Stromal cell of bone marrow (primary cell): ENCODE measurements at places on chromosomes 16 and 17.

GRCh38 chr16:85522842-85523601 lies 90.1 kb upstream of the GSE1 start:
- no peak for DNase-seq

- DNase-seq = no peak
These were observed 414.3 kb downstream of the MAF start for GRCh38 chr16:79186196-79186595.

DNA sequence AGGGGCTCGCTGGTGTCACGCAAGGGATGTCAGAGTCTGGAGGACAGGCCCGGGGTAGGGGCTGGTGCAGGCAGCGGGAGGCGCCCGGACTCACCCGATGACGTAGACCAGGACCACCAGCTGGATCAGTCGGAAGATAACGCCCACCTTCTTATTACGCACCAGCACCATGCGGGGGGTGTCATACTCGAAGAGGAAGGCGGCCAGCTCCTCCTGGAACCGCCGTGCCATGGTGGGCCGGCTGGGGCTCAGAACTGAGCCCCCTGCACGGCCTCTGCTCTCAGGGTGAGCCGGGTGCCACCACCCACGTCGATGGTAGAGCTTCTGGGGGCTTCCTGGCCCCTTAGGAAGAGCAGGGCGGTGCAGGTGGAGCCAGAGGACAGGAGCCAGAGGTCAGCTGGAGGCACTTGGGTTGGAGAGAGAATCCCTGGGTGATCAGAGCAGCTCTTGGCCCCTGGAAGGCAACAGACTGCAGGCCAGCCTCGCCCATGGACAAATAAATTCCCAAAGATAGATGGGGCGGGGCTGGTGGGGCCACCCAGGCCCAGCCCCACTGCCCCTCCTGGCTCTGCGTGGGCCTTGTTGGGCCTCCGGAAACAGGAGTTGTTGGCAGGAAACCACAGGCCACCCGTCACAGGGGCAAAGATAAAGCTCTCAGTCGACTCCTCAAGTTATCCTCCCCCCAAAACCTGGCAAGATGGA lies at the start of gene P2RX1:
TSS of gene P2RX1 (minus strand) at position 471 of the 702 bp plus-strand sequence. CDS start at position 231, 240 bp downstream.
- no peak for DNase-seq

DNA sequence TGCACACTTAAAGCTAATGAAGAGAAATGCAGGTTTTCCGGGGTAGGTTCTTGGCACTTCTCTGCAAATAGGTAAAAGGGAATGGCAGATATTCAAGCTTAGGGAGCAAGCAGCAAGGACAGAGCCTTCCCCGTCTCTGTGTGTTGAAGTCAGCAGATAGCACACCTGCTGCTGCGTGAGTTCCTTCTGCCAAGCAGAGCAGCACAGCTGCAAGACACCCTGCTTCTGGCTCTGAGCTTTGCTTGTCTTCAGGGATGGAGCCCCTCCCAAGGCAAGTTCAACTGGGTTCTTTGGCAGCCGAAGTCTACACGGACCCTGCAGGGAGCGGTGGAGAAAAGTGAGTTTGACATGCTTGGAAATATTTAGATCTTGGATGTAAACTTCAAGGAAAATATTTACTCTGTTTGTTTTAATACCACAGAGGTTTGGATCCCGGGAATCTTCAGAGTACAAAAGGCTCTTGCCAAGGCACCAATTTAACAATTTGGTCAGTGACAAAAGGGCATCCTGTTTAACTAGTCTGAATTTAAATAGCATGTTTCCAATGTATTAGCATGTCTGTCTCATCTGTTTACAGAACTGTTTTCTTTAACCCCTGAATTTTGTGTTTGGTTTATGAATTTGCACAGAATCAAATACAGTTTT lies 113.4 kb upstream of the KCNJ16 start:
- DNase-seq = no peak

DNA sequence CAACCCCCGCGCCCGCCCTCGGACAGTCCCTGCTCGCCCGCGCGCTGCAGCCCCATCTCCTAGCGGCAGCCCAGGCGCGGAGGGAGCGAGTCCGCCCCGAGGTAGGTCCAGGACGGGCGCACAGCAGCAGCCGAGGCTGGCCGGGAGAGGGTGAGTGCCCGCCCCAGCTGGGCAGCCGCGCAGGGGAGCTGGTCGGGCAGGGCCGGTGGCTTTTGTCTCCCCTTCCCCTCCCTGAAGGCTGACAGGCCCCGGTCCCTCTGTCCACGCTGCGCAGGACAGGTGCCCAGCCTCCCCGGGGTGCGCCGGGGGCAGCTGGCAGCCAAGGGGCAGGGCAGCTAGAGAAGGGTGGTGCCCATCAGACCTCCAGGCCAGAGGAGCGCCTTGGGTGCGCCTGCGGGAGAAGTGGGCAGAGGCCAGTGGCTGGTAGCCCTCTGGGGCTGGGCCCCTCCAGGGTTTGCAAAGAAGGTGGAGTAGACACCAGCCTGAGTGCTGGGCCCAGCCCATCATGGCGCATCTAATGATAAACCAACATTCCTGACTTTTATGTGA lies 278 bp downstream of the ITGB4 start:
- no peak for DNase-seq

DNA sequence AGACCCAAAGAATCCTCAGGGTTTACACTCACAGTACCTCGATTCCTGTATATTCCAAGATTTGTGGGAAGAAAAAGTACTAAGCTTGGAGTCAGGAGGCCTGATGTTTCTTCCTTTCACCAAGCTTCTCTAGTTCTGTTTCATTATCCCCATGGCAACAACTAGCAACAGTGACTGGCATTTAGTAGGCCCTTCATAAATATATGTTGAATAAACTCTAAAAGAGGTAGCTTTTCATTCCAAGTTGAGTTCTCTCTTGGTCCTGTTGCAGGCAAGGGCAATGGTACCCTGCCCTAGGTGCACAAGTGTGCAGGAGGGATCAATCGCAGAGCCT lies 527 bp upstream of the UBE2Z start:
- peak; percentile 45 for DNase-seq

DNA sequence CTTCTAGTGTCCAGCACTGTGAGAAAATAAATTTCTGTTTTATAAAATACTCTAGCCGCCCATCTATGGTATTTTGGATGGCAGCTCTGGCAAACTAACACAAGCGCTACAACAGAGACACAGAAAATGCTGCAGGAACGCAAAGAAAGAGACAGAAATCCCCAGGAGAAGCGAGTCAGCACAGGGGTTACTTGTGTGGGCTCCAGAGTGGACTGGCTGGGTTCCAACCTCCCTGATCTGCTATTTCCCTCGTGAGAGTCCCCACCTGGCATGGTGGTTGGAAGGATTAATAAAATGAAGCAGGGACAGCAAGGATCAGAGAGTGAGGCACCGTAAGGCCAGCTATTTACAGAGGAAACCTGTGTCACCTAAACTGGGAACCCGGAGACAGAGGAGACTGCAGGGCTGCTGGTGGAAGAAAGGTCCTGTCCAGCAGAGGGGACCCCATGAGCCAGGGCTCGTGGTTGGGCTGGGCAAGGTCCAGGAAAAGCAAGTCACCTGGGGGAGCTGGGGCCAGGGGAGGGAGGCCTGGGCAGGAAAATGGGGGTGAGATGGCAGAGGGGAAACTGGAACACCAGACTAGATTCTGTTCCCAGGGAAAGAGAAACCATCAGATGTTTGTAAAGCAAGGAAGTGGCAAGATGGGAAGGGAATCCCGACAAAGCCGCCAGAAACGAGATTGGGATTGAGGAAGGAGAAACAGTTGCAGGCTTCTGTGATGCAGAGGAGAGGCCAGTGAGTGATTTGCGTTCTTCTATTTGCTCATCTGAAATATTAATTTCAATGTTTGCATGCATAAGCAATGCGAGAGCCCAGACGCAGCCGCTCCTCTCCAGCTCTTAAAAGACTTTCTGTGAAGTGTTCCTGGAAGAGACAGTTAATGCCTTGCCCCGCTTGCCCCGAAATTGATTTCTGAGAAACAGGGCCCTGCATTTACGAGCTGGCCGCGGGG lies 63.0 kb upstream of the TEKT3 start:
- DNase-seq = no peak

GRCh38 chr17:81071761-81072741 lies 37.1 kb downstream of the BAIAP2 start:
- no peak for DNase-seq

DNA sequence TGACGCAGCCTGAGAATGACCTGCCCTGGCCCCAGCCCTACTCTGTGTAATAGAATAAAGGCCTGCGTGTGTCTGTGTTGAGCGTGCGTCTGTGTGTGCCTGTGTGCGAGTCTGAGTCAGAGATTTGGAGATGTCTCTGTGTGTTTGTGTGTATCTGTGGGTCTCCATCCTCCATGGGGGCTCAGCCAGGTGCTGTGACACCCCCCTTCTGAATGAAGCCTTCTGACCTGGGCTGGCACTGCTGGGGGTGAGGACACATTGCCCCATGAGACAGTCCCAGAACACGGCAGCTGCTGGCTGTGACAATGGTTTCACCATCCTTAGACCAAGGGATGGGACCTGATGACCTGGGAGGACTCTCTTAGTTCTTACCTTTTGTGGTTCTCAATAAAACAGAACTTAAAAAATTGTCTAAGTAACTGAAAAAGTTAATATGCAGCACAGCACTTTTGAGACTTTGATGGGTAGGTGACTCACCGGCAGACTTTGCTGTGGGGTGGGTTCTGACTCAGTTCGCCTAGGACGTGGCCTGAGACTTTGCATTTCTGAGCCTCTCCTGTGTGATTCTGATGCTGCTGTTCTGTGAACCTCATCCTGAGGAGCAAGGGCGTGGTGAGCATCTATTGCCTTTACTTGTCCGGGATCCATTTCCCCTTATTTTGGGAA lies 5.7 kb downstream of the LAT start:
- DNase-seq = no peak

DNA sequence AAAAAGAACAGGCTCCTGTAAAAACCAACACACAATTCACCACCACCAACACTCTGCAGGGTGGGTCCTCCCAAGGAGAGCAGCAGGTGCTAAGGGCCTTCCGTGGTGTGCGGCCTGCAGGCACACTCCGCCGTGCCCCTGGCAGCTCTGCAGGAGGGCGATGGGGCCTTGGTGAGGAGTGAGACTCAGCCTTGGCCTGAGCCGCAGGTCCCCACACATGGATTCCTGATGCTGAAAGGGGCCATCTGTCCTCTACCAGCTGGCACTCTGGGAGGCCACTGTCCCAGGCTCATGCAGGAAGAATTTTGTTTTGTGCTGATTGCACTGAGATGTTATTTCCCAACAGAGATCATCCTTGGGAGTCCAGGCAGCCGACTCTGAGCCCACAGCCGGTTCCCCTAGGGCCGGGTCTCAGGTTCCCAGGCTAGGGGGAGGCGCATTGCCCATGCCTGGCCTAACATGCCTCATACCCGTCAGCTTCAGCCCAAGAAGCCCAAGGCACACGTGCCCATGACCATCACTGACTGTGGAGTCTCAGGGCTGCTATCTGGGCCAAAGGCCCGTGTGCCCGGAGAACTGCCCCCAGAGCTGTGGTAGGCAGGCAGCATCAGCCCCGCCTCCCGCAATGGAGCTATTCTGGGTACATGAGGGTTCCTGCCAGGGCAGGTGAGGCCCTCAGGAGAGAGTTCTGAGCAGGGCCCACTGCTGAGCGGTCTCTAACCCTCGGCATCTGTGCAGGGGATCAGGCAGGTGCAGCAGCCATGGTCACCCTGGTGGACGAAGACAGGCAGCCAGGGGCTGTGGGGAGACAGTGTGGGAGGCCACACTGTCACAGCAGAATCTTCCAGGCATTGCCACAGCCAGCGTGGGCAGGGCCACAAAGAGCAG lies 97.9 kb upstream of the ZNF469 start:
- no peak for DNase-seq

DNA sequence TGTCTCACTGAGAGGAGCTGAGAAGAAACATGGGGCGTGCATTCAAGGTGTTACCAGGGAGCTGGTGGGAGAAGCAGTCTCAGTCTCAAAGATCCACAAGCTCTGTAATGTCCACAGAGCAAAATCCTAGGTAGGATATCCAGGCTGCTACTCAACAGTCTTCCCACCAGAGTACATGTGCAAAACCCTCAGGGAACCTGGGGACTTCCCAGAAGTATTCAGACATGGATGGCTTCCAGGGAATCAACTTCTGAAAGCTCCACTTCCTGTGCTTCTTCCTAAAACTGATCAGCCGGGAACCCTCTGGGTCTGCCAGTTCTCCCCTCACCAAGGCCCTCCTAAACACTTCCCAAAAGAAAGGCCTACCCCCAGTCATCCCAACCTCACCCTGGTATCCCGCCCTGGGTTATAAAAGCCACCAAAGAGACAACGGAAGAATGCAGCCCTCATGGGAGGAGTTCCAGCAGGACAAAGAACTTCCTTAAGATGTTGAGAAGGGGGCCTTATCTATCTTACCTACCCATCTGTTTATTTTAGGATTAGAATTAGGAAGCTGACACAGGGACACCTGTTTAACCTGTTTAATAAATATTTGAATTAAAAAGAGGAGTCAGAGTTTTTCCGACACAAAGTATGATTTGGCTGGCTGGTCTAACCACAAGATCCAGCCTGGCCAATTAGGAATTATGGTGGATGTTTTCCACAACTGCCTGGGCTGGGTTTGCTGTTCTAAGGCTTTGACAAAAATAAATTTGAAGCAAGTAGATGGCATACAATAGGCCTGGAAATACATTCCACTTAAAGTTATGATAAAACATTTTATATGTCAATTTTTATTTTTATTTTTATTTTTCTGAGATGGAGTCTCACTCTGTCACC lies 37.0 kb downstream of the CUEDC1 start:
- no peak for DNase-seq

- no peak for DNase-seq
These were observed 120.9 kb downstream of the MRM1 start for GRCh38 chr17:36722121-36722902.

GRCh38 chr17:80891397-80892018 lies 100.1 kb upstream of the CHMP6 start:
- peak; percentile 67 for DNase-seq

DNA sequence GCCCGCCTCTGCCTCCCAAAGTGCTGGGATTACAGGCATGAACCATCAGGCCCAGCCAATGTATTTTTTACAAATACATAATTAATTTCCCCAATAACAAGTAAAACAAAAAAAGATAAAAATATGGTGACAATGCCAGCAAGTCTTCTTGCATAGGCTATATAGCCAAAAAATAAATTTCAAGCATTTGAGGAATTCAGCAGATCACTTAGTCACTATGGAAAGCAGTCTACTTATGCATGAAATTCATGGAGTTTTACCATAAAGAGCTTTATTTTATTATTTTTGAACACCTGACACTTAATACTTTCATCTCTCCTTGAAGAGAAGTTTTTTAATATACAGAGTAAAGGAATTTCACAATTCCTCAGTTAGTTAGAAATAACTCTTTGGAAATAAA lies 56.4 kb downstream of the BRIP1 start:
- no peak for DNase-seq

GRCh38 chr16:2385190-2385836 lies 43.9 kb upstream of the CCNF start:
- DNase-seq = no peak
